ENCODE measurements at places on chromosomes 3 and 15.

DNA sequence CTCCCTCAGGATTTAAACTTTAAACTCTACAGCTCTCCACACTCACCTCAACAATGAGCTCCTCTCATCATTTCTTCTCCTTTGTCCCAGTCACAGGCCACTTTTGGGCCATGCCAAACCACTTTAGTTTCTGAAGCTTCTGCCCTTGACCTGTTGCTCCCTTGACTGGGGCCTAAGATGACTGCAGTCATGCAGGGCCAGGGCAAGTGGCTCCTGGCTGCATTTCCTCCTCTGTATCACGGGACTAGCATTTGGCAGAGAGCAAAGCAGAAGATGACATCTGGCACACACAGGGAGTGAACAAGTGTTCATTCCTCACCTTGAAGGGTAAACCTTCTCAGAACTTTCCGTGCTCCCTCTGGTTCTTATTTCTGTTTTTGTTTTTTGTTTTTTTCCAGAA is 136.9 kb downstream of the PDE8A start:
- no peak for DNase-seq

DNA sequence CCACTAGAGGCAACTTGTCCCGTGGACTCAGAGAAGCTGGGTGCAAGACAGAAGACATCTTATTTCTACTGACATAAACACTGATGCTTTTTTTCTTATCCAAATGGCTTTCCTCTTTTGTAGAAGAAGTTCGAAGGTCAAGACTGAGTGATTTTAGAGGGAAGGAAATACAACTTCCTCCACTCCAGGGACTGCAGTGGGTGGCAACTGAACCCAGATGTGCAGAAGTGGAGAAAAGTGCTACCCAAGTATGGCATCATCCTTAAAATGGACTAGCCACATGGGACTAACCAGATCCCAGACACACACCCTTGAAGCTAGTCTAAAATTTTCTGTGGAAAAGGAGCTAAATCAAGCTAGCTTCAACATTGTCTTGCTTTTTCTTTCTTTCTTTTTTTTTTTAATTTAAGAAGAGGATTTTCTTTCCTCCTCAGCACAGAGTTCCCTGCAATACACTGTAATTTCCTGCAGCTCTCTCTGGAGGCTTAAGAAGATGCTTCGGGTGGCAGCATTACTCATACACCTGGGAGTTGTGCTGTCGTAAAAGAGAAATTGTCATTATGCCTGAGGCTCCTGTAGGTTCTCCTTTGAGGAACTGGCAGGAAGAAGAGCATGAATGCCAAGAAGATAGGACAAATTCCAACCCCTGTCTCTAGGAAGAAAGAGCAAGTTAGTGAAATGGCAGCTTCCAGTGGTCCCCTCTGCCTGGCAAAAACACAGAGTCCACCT is 3.8 kb upstream of the FRMD4B start:
- no peak for DNase-seq

DNA sequence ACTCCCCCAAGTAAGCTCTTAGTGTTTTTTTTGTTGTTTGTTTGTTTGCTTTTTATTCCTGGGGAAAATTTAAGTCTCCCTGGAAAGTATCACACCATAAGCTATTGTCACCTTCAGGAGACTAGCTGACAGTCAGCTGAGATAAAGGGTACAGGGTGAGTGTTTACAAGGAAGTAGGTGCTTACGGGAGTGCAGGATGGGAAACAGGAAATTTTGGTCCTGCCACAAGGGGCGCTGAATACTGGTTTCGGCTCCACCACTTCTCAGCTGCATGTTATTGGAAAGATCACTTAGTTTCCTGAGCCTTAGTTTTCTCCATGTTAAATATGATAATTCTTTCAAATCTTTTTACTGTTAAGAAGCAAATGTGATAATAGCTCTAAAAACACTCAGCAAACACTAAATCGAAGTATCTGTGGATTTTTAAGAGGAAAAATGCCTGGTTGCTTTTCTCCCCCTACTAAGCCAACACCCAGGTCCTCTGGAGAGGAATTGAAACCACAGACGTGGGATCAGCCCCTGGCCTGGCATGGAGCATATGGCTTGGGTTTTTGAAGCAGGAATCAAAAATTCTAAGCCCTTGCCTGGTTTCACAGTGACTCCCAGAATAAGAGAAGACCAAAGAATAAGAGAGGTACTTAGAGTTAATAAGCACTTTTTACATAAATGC is 90.7 kb downstream of the SCN11A start:
- DNase-seq, result peak; percentile 3

DNA sequence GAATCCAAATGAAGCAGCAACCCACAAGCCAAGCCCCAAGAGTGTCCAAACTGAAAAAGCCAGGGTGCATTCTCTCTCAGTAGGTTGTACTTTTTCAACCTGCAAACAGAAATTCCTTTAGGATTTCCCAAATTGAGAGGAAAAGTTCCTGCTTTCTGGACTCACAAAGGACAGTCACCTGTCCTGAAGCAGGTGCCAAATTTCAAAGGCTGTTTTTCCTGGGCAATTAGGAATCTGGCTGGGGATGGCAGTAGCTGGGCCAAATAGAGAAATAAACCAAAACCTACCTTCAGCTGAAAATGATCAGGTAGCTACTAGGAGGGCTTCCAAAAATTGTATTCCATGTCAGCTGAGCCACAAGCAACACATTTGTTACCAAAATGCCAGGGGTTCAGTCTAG is 83.1 kb upstream of the TP63 start:
- no peak for DNase-seq

DNA sequence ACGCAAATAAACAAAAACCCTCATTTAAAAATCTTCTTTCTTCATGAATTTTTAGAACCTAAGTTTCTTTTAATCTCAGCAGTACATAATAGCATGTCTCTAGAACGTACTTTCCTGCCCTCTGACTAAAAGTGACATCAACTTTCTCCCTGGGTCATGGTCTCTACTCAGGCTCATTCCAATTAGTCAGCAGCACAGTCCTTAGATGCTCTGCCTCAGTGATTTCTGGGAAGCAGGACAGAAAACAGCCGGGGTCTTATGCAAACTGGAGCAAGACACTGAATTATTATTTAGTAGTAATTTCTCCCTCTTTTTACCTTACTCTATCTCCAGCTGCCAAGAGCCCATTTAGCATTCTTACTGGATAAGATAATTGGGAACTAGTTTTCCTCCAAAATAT is 365.2 kb downstream of the TUSC7 start:
- DNase-seq, result no peak

GRCh38 chr15:90037961-90038631 is 37.0 kb downstream of the ZNF710 start:
- no peak for DNase-seq

DNA sequence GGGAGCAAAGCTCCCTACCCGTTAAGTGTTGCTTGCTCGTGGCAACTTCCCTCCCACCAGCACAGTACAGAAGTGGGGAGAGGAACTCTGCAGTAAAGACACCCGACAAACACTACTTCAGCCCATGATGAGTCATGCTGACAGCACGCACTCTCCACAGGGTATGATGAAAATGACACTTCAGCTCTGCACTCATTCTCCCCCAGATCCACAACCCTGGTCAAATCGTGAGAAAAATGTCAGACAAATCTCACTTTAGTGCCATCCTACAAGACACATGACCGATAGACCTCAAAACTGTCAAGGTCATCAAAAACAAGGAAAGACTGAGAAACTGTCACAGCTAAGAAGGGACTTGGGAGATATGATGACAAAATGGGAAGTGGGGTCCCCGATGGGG is 278.9 kb downstream of the OCA2 start:
- DNase-seq, result no peak

DNA sequence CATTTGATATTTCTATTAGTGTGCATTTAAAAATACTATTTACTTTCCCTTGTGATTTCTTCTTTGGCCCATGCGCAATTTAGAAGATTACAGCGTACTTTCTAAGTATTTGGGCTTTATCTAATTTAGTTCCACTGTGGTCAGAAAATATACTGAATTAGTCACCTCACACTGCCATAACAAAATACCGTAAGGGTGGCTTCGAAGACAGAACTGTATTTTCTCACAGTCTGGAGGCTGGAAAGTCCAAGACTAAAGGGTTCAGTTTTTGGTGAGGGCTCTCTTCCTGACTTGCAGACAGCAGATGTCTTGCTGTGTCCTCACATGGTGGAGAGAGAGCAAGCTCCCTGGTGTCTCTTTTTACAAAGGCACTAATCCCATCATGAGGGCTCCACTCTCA is 286.2 kb downstream of the ADAMTSL3 start:
- DNase-seq, result no peak

DNA sequence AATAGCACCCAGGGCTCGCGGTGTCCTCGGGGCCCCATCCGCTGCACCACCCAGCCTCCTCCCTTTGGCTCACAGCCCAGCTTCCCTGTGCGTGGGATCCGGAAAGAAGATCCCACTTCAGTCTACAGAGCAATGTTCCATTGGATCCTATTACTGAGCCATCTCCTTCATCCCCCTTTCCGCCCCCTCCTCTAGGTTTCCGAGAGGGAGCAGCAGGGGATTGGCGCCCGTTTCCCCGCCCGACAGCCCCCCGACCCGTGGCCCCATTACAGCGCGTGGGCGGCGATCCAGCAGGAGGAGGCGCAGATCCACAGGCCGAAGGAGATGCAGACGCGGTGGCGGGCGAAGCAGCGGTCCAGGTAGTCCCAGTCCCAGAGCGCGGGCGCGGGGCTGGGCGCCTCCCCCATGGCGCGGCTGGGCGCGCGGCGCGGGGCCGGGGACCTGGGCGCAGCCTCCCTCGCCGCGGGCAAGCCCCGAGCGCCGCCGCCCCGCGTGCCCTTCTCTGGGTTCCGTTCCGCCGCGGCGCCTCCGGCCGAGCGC is 340 bp downstream of the TMEM44 start:
- DNase-seq, result no peak

GRCh38 chr15:29632671-29633406 is 189.4 kb downstream of the TJP1 start:
- no peak for DNase-seq

DNA sequence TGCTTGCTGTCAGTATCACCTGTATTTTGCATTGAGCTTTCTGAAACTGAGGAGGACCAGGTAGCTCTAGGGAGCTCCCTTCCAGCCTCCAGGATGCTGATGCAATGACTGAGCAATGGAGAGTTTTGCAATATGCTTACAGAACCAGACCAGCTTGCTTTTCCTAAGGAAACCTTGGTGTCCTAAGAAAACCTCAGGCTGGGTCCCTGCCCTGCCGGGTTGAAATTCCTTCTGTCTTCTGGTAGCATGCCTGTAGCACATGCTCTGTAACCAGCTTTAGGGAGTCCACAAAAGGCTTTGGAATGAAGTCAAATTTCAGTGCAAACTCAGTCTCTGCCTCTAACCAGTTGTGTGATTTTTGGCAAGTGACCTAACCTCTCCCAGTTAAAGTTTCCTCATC is 65.8 kb upstream of the GSK3B start:
- no peak for DNase-seq

GRCh38 chr15:100714034-100714748 is 111.8 kb downstream of the ASB7 start:
- DNase-seq, result no peak

DNA sequence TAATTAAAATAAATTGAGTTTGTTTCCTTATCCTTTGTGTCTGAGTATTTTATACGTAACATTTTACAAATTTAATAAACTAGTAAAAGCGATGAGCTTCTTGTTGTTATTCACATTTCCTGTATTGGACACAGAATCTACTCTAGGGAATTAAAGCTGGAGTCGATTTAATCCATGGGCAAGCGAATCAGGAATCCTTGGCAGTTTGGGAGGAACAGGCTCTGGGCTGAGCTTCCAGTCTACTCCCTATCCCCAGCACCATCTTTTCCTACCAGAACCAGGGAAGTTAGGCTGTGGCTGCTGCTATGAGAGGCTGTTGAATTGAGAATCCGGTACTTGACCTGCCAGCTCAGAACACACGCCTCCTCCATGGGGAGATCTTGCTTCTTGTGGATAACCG is 437.3 kb upstream of the TPM1 start:
- no peak for DNase-seq

GRCh38 chr3:186953011-186953487 is 22.7 kb downstream of the ST6GAL1 start:
- DNase-seq, result no peak

- DNase-seq, result no peak
Observed at GRCh38 chr3:16059711-16060357, 114.6 kb upstream of the GALNT15 start.

DNA sequence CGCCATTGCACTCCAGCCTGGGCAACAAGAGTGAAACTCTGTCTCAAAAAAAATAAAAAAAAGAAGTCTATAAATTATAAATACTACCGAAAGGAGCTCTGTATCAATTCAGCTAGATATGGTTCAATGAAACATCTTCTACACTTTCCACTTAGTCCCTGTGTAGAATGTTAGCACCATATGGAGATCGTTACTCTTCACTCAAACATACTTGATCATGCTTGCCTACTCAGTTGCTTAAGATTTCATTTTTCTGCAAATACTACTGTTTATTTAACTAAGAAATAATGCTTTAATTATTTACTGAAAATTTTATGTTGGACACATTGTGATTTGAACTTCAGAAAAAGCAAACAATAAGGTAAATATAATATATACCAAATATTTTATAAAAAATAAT is 17.1 kb upstream of the NANOGP8 start:
- DNase-seq, result no peak

GRCh38 chr15:92365906-92366305 is 27.8 kb upstream of the ST8SIA2 start:
- no peak for DNase-seq

DNA sequence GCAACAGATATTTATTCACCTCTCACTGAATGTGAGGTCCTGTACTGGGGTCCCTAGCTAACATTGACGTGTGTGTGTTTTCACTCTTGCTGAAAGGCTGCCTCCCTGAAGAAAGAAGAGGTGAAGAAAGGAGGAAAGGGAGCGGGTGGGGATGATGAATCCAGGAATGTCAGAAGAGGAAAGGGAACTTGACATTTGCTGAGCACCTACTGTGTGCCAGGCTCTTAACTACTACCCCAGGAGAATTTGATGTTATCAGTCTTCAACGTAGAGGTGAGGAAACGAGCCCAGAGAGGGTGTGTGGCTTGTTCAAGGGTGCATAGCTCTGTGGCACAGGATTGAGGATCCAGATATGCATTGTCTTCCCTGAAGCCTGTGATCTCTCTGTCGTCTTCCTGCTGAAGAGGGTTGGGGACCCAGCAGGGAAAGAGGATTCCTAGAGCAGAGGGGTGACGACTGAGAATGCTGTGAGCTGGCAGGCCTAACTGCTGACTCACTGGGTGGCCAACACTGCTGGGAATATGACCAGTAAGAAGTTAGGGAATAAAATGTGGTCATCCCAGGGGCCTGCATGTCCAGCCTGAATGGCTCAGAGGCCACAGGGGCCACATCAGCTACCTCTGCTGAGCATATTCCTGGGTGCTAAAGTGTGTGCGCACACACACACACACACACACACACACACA is 6.6 kb upstream of the ATP2B2 start:
- DNase-seq, result no peak
